ENCODE measurements at places on chromosomes 5 and 9. TPM values are rescaled to one million over a fixed set of nuclear protein-coding genes. Genes with fewer than 3 reads are reported as not detected.

CCL27 gene
- not detected for total RNA-seq

OR1Q1 gene
- 1.1 TPM for total RNA-seq

DNA sequence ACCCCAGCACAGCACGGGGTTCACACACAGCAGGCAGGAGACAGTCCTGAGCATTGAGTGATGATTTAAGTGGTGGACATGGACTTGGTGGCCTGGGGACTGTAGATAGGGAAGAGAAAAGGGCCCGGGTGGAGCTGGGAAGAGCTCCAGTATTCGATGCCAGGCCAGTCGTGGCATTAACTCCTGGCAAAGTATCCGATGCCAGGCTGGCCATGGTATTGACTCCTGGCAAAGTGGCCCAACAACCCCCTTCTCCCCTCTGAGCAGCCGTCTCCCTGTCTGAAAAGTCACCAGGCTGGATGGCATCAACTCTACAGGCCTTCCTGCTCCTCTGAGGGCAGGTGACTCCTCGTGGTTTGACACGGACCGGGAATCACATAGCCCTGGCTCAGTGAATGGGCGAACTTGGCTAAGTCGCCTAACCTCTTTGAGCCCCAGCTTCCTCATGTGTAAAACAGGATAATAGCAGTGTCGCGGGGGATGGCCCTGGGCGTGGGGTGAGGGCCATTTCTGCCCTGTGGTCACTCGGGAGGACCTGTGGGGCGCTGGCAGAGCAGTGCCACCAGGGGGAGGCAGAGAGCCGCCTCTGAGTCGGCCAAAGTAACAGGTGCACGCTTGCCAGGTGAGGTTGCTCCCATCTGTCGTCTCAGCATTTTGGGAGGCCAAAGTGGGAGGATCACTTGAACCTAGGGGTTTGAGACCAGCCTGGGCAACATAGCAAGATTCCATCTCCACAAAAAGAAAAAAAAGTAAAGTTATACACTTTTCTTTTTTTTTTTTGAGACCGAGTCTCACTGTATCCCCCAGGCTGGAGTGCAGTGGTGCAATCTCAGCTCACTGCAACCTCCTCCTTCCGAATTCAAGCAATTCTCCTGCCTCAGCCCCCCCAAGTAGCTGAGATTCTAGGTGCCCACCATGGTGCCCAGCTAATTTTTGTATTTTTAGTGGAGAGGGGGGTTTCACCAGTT is 5.7 kb upstream of the SEC16A start:
- DNase-seq: peak; percentile 75

- no peak for DNase-seq
Measured at GRCh38 chr9:90840696-90841095, 39.1 kb downstream of the SYK start.

- no peak for DNase-seq
Measured at GRCh38 chr5:117212866-117213265, 638.2 kb upstream of the SEMA6A start.

DNA sequence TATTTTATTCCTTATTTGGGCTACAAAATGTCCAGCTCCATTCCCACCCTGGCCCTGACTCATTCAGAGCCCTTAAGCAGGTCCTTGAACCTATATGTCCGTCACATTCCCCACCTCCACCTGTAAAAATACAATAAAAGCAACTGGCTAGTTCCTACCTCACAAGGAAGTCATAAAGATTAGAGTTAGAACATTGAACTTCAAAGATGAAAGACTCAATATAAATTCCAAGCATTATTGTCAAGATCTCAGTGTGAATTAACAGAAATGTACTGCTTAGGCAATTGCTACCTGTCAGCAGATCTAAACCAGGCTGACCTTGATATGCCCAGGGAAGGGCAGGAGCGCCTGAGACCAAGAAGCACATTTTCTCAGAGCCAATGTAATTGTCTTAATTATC is 221.8 kb downstream of the ENC1 start:
- no peak for DNase-seq

GRCh38 chr9:70111641-70112236 is 68.1 kb downstream of the MAMDC2 start:
- DNase-seq: no peak

DNA sequence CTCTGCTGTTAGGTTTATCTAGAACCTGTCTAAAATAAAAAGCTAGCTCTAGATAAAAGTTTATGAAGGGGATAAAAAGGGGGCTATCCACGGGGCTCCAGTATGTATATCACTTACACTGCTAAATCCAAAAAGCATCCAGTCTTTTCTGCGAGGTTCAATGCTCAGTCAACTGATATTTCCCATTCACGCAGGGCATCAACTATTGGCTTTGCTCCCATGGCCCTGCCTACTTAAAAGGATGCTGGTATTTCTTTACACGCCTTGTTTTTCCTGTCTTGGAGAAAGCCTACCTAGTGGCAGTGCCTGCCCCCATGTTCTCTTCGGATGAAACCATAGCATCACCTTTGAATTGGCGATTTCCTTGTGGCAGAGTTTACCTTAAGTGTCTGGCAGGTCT is 8.1 kb downstream of the SPRY4 start:
- no peak for DNase-seq

DNA sequence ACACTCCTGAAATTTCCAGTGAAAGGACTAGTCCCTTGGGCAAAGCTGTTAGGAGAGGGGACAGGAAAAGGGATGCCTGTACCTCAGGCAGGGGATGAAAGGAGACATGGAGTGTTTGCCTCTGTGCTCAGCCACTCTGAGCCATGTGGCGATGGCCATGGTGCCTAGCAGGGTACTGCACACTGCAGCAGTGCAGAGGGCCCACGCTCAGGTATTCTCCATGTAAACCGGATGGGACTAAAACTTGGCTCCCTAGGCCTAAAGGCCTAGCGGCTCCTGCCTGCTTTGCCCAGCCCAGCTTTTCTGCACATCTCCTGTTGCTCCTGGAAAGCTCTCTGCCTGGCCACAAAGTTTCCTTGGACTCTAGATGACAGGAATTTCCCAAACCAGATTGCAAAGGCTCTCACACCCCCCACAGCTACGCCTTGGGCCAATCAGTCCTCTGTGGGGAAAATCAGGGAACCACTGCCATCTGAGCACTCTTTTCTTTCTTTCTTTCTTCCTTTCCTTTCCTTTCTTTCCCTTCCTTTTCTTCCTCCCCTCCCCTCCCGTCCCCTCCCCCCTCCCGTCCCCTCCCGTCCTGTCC is 44.3 kb downstream of the HABP4 start:
- DNase-seq: no peak

GRCh38 chr9:64773491-64773931 is 511.5 kb downstream of the FOXD4L5 start:
- DNase-seq: peak; percentile 45

DNA sequence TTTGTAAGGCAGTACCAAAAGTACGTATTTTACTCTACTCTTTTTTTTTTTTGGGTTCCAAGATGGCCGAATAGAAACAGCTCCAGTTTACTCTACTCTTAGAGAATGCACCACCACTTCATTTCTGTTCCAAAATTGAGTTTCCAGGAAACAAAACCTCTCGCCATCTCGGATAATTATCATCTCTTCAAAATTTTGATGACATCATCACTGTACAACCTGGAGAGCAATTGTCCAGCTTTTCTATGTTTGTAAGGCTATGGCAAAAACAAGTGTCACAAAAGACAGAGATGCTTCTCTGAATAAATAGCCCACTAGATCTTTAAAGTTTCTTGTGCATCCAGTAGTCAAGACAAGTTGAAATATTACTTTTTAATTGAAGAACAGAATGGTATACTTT is 1631.9 kb upstream of the CDH6 start:
- no peak for DNase-seq

DNA sequence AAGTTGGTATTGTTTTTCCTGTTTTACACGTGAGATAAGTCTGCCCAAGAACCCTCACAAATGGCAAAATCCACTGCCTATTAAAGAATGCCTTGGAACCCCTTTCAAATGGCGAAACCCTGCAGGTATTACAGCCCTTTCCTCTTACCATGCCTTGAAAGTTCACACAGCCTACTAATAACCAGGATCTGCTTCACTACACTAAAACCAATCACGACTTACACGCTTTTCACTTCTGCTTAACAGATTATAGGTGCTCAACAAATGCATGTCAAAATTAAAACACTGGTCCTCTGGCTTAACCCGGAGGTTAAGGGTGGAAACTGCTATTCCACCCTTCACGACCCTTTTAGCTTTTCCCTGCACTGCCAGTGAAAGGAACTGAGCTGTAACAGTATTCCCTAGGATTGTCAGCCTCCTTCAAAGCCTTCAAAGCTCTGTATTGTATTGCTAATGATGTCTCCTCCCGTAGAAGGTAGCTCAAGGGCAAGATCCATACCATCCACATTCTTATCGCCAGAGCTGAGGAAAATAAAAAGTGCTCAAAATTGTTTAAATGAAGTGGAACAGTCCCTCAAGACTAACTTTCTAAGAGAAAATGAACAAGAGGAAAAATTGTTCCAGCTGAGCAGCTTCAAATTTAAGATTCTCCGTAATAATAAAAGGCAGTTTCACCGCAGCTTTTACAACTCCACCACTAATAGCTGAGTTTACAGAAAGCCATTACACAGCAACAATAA is 997 bp downstream of the AUH start:
- DNase-seq: no peak

DNA sequence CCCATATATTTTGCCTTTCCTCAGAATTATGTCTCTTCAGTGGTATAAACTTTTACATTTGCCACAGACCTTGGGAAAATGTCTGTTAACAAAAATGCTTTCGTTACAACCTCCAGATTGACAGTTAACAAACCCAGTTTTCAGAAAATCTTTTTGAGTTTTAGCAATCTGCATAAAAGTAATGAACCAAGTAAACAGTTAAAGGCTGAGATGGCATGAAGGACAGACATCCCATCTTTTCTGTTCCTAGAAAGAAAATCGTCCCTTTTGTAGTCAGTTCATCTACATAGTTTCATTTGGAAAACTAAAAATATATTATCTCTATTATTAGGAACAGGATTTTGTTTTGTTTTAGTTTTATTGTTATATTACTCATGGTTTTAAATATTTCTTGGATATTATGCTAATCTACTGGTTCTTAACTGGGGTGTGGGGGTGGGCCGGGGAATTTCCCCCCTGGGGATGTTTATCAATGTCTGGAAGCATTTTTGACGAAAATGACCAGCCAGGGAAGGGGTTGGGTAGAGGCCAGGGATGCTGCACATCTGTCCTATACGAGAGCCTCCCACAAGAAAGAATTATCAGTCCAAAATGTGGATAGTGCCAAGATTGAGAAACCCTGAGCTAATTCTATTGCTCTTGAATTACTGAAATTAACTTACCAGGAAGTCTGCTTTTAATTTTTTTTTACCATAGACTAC is 11.9 kb downstream of the FYB1 start:
- no peak for DNase-seq

GRCh38 chr9:107707428-107707837 is 217.9 kb upstream of the KLF4 start:
- no peak for DNase-seq
